Daoy (cell line): ENCODE measurements at places on chromosomes 7 and 10. TPM values are rescaled to one million over a fixed set of nuclear protein-coding genes. Genes with fewer than 3 reads are reported as not detected.

EVX1 gene
- not detected in 2 replicates for total RNA-seq

DNA sequence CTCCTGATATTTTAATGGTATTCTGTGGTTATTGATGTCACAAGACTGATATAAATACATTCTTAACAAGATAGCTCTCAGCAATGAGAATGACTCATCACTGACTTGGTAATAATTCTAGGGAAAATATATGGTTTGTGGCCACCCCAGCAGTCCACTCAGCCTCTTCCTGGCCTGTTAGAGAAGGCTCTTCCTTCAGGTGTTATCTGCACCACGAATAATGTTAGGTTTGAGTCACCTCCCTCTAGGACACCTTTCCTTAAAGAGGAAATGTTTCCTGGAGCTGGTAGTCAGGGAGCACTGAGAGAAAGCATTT, 163.3 kb downstream of the SVIL start:
- DNase-seq: peak; percentile 57

DNA sequence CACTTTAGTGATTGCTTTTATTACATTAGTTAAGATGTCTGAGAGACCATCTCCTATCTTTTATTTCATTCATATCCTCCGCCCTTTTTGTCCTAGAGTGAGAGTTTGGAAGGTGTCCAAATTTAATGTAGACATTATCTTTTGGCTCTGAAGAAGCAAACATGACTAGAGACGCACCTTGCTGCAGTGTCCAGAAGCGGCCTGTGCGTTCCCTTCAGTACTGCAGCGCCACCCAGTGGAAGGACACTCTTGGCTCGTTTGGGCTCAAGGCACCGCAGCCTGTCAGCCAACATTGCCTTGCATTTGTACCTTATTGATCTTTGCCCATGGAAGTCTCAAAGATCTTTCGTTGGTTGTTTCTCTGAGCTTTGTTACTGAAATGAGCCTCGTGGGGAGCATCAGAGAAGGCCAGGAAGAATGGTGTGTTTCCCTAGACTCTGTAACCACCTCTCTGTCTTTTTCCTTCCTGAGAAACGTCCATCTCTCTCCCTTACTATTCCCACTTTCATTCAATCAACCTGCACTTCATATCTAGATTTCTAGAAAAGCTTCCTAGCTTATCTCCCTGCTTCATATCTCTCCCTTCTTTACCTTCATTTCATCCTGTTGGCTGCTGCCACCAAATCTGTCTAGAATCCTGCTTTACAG, 10.4 kb upstream of the CLCN1 start:
- peak; percentile 68 for DNase-seq

GRCh38 chr7:131689662-131690234, 133.3 kb upstream of the PODXL start:
- DNase-seq: no peak

GRCh38 chr7:80060218-80060806, 74.3 kb upstream of the GNAI1 start:
- DNase-seq: peak; percentile 13

LLCFC1 gene
- not detected in 2 replicates for total RNA-seq

DNA sequence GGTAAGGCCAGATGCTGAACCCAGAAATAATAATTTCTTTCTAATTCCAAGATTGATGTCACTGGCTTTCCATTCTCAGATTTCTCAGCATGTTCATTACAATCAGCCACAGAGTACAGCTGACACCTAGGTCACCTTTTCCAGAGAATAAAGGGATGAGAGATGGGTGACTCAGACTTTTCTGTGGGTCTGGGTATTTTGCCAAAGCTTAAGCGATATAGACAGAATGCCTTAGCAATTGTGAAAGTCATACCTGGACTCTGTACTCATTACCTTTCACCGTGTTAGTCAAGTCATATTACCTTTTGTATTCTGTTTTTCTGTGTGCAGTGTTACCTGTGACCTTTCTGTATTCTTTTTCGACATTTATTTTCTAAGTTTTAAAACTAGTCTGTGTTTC, 10.6 kb upstream of the PRTFDC1 start:
- peak; percentile 59 for DNase-seq

TSPAN33 gene
- 15.1 and 17.7 TPM in 2 replicates for total RNA-seq

DNA sequence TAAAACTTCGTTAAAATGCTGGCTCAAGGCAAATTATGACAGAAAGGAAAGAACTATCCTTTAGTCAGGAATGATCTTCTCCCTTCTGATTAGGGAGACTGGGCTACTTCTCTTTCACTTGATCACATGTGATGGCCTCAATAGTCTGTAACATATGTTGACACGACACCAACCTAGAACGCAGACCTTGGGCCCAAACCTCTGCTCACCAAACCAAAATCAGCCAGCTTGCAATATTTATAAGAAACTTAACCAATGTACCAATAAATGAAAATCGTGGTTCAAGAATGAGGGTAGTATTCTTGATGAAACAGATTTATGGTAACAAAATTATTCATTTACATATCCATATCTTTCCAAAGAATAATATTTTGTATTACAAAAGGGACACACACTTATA, 361.6 kb downstream of the SORCS1 start:
- DNase-seq: no peak

DNA sequence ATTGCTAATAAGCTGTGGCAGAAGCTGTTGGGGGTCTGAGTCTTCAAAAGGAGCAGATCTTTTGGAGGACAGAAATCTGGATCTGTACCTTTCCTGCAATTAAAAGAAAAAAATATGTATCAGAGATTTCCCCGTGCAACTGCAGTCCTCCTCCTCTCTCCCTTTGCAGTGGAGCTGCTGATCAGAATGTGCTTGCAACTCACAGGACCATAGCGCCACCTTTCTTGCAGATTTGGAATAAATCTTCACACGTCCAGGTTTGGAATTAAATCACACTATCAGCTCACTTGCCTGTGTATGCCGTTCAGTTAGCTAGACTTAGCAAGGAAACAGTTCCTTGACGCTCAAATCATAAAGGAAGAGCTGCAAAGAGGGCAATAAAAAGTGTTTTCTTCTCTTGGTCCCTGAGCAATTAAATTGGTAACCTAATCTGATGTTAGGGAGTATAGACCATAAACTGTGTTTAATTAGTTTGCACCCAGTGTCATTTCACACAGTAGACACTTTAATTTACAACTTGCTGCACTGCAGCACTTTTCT, 77.4 kb downstream of the PON1 start:
- peak; percentile 52 for DNase-seq

GRCh38 chr7:158572000-158572828, 15.4 kb downstream of the PTPRN2 start:
- peak; percentile 58 for DNase-seq

PAPOLB gene
- not detected in 2 replicates for total RNA-seq

DNA sequence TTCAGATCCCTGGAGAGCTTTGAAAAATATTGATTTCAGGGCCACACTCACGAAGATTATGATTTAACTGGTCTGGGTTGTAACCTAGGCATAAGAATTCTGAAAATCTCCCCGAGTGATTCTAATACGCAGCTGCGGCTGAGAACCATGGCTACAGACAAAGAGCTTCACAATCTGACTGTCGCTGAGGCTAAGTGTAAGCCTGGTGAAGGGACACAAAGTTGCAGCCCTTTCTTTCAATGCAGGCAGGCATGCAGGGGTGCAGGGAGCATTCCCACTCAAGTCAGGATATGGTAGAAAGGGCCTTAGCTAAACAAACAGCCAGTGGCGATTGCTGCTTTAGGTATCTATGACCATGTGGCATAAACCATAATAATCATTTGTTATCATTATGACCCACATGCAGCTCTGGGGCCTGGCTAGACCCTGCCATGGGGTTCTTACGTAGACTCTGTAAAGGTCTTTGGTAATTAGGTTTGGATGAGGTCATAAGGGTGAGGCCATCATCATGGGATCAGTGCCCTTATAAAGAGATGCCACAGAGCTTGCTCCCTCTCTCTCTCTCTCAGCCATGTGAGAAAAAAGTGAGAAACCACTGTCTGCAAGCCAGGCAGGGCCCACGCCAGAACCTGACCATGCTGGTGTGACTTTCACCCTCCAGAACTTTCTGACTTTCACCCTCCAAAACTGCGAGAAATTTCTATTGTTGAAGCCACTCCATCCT, 88.4 kb upstream of the LANCL2 start:
- DNase-seq: no peak

- no peak for DNase-seq
Observed at GRCh38 chr10:123678376-123678775, 12.2 kb downstream of the GPR26 start.

GRCh38 chr10:75870039-75870645, 438.7 kb downstream of the LRMDA start:
- no peak for DNase-seq

TNPO3 gene
- total RNA-seq: 135 and 137 TPM in 2 replicates

PON1 gene
- total RNA-seq: not detected in 2 replicates

- no peak for DNase-seq
Observed at GRCh38 chr7:93030605-93031225, 87.1 kb downstream of the SAMD9 start.

- DNase-seq: no peak
Observed at GRCh38 chr10:19902456-19902855, 86.2 kb downstream of the PLXDC2 start.

PVRIG gene
- not detected in 2 replicates for total RNA-seq

ITIH2 gene
- not detected in 2 replicates for total RNA-seq

TRIM50 gene
- total RNA-seq: not detected in 2 replicates

IKZF1 gene
- 4.2 and 5.2 TPM in 2 replicates for total RNA-seq

DNA sequence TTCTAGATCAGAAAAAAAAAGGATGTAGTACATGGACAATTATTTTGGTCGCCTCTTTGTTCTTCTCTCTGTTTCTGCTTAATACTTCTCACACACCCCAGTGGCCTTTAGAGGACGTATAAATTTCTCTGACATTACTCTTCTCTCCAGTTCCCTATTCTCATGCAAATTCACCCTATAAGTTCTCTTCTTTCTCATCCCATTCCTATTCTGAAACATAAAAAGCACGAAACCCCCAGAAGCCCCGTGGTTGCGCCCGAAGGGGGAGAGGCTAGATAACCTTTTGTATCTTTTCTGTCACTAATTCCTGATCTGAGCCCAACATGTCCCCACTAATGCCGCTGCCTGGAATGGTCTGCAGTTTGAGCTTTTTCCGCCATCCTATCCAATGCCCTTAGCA, 136.9 kb downstream of the SKIDA1 start:
- no peak for DNase-seq

TMEM178B gene
- total RNA-seq: 1.2 and 1.3 TPM in 2 replicates

DGKI gene
- 26.1 and 29.9 TPM in 2 replicates for total RNA-seq

TRIL gene
- total RNA-seq: 0.11 and 0.15 TPM in 2 replicates
